ENCODE measurements at places on chromosomes 4 and X.
A peak's percentile ranks its signal among the peaks of the same experiment; 100 is the strongest.

DNA sequence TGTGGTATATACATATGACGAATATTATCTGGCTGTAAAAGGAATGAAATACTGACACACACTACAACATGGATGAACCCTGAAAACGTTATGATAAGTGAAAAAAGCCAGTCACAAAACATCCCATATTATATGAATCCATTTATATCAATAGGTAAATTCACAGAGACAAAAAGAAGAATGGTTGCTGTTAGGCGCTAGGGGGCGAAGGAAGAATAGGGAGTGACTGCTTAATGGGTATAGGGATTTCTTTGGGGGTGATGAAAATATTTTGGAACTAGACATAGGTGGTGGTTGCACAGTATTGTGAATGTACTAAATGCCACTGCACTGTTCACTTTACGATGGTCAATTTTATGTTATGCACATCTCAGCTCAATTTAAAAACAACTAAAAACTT, 96.4 kb upstream of the EGFL6 start:
- DNase-seq = no peak

GRCh38 chr4:83510442-83510841, 25.5 kb upstream of the GPAT3 start:
- no peak for DNase-seq

DNA sequence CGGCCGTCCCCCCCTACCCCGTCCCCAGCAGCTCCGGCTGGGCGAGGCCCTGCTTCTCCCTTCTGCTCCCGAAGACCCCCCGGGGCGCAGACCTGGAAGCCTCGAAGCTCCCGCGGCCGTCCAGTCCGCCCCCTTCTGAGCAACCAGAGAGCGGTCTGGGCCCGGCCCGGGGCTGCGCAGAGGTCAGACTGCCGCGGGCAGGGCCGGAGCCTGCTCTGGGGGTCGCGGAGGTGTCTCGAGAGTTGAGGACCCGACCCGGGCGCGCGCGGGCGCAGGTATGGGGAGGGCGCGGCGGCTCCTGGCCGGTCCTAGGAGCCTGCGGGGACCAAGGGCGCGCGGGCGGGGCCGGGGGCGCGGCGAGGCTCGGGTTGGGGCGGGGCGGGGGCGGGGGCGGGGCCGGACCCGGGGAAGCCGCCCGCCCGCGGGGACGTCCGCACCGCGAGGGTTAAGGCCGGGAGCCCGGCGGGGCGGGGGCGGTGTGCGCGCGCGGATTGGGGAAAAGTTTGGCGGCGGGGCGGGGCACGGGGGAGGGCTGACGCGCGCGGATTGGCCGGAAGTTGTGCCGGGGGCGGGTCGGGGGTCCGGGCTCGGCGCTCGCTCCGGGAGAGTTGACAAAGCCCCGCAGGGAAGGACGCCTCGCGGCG, at the start of gene FGFRL1:
FGFRL1 (plus strand) TSS at position 605 of the 644 bp plus-strand sequence. CDS start 860 bp downstream, outside the sequence.
- peak; percentile 90 for DNase-seq

- DNase-seq = no peak
Measured at GRCh38 chr4:8317474-8317873, 47.9 kb downstream of the HTRA3 start.

- DNase-seq = peak; percentile 11
Measured at GRCh38 chrX:139448996-139449395, 81.5 kb upstream of the F9 start.

GRCh38 chr4:88675543-88675942, 22.1 kb downstream of the NAP1L5 start:
- peak; percentile 17 for DNase-seq

Measured in iris pigment epithelial cell (primary cell).